ENCODE measurements at places on chromosomes 12 and 14. TPM values are rescaled to one million over a fixed set of nuclear protein-coding genes. Genes with fewer than 3 reads are reported as not detected.

Gene MYO1A
- total RNA-seq, result 0.10 TPM

Gene METTL1
- total RNA-seq, result 54.8 TPM

Gene DNAI7
- 0.16 TPM for total RNA-seq

Gene LALBA
- not detected for total RNA-seq

Measured in A549 treated with dexamethasone at 1 μM for 4 hours (cell line).